ENCODE measurements at places on chromosomes 4 and X.

DNA sequence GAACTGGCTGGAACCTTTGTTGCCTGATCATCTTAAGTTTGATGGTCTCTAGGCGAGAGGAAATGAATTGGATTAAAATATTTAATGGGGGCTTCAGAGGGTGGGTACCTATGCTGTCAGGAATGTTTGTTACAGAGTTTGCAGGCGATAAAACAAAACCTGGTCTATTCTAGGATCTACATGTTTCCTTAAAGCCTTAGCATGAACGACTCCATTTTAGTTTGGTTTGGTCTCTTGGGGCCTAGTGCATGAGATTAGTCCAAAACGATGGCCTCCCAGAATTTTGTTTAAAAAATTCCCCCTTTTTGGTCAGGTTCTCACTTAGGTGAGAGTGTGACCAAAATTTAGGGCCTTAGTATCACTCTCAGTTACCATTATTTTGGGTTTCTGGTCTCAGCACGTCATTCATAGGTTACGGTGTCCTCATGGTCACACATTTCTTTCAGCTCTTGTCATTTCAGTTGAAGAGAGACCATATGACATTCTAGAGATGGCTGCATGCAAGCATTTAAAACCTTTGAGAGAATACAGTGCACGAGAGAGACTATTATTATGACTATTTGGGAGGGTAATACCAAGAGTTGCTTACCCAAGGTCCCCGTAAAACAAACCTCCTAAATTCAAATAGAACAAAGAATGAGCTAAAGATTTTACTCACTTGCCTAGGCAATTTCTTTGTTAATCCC lies 13.8 kb downstream of the MOB1B start:
- no peak for DNase-seq

- DNase-seq, result no peak
Observed at GRCh38 chr4:98603683-98604521, 54.5 kb downstream of the TSPAN5 start.

GRCh38 chrX:44415639-44416386 lies 72.3 kb upstream of the EFHC2 start:
- DNase-seq, result no peak

DNA sequence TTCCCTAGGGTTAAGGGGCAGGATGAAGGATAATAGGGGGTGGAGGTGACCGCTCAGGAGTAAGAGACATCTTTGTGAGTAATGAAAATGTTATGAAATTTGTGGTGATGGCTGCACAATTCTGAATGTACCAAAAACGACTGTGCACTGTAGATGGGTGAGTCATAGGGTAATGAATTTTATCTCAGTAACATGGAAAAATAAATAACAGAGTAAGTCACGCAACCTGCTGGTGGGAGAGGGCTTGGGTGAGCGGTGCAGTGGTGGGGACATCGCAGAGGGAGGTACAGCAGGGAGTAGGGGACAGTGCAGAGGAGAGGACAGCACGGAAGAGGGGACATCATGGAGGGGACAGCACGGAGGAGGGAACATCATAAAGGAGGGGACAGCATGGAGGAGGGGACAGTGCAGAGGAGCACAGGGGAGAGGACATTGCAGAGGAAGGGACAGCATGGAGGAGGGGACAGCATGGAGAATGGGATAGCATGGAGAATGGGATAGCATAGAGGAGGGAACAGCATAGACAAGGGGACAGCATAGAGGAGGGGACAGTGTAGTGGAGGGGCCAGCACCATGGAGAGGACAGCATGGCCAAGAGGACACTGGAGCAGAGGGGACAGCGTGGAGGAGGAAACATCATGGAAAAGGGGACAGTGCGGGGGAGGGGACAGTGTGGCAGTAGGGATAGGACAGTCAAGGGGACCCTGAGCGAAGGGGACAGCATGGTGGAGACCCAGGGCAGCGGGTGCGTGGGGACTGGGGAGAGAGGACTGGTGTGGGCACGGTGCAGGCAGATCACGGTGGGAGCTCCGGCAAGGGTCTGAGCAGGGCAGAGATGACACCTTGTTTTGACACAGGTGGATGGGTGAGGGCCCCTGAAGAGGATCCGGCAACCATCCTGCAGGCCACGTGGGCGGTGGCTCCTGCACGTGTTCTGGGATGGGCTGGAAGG lies 68.5 kb upstream of the MXD4 start:
- no peak for DNase-seq

DNA sequence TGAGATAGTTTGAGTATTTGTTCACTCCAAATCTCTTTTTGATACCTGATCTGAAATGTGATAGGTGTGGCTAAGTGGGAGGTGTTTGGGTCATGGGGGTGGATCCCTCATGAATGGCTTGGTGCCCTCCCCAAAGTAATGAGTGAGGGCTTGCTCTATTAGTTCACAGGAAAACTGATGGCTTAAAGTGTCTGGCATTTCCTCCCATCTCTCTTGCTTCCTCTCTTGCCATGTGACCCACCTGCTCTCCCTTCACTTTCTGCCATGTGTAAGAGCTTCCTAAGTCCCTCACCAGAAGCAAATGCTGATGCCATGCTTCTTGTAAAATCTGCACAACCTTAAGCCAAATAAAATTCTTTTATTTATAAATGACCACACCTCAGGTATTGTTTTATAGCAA lies 61.1 kb downstream of the MAD2L1 start:
- DNase-seq, result no peak

Data from epithelial cell of proximal tubule (primary cell).